ENCODE measurements at places on chromosomes 12 and 14.

GRCh38 chr12:49944046-49944445 lies 6.5 kb upstream of the AQP2 start:
- DNase-seq, result no peak

- DNase-seq, result no peak
These were observed 6.0 kb upstream of the KRT71 start for GRCh38 chr12:52558781-52559445.

DNA sequence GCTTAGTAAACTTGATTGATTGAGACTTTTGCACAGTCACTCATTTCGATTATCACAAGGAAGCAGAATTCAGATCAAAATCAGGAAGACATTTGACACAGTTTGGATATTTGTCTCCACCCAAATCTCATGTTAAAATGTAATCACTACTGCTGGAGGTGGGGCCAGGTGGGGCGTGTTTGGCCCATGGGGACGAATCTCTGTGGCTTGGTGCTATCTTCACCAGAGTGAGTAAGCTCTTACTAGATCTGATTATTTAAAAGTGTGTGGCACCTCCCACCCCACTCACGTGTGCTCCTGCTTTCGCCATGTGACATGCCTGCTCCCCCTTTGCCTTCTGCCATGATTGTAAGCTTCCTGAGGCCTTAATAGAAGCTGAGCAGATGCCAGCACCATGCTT lies 291.4 kb downstream of the PCNX1 start:
- DNase-seq, result no peak

GRCh38 chr14:69948351-69948750 lies 69.1 kb downstream of the SMOC1 start:
- no peak for DNase-seq

DNA sequence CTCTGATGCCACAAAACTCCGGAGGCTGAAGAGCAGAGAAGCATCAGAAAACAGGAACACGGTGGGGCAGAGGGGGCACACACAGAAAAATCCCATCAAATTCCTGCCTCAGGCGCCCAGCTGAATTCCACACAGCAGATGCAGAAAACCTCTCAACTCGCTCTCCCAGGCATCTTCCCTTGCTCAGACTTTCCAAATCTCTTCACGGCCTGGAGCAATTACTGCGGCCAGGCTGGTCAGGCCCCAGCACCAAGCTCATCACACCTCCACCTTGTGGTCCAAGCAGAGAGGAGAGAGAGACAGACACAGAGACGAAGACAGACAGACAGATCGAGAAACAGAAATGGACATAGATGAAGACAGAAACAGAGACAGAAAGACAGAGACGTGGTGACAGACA lies 89.0 kb downstream of the NCOR2 start:
- DNase-seq, result no peak

DNA sequence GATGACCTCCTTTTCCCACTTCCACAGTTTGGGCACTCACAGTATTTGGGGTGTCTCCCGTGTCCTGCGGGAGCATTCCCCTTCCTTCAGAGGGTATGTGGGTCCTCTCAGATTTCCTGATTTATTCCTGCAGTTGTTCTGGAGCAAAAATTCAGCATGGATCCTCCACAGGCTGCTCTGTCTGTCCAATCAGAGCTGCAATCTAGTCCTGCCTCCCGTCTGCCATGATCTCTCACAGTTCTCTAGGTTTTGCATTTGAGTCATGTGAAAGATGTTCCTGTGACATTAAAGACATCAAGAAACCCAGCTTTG lies 435.9 kb downstream of the TMTC2 start:
- DNase-seq, result no peak

All from activated CD4-positive, alpha-beta T cell treated with anti-CD3 and anti-CD28 coated beads for 36 hours (primary cell).